ENCODE measurements at places on chromosomes 5 and 9.
A peak's percentile ranks its signal among the peaks of the same experiment; 100 is the strongest.

DNA sequence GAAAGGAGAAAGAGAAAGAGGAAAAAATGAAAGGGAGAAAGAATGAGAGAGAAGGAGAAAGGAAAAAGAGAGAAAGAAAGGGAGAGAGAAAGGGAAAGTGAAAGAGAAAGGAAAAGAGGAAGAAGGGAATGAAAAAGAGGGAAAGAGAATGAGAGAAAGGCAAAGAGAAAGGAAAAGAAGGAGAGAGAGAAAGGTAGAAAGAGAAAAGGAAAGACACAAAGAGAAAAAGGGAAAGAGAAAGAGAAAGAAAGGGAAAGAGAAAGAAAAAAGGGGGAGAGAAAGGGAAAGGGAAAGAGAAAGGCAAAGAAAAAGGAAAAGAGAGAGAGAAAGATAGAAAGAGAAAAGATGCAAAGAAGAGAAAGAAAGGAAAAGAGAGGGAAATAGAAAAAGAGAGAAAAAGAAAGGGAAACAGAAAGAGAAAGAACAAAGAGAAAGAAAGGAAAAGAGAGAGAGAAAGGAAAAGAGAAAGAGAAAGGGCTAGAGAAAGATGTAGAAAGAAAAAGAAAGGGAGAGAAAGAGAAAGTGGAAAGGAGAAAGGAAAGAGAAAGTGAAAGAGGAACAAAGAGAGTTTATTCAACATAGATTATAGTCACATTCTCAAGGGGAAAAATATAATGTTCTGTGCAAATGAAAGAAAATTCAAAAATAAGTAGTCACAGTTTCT is 165.2 kb downstream of the TMEM38B start:
- no peak for DNase-seq

DNA sequence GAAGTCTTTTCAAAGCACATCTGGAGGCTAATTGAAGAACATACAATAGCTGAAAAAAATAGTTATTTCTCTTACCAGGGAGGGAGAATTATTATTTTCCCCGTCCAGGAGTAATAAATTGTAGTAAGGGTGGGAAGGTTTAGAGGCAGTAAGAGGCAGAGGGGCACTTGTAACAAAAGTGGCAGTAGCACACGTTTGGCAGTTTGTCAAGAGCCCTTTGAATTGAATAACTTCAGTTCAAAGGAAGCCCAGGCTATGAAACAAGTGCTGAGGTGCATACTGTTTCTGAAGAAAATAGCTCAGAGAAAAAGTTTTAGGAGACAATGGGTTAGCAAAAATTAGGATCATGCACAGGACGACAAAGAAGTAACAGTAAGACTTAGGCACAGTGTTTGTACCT is 451.3 kb downstream of the LRRC70 start:
- no peak for DNase-seq

DNA sequence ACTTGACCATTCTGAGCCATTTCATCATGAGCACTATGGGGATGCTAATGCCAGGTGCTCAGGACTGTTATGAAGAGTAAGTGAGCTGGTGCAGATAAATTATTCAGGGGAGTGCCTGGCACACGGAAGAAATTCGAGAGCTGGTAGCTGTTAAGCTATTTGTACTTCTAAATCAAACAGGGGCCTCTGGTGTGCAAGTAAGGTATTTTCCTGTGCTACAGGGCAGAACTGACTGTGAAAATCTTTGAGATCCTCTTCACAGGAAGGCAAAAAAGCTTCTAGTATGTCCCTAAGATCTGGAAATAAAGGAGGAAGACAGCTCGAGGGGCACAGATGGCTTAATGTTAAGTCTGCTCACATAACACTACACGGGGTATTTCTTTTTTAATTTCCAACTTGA is 106.3 kb upstream of the SPOCK1 start:
- no peak for DNase-seq

DNA sequence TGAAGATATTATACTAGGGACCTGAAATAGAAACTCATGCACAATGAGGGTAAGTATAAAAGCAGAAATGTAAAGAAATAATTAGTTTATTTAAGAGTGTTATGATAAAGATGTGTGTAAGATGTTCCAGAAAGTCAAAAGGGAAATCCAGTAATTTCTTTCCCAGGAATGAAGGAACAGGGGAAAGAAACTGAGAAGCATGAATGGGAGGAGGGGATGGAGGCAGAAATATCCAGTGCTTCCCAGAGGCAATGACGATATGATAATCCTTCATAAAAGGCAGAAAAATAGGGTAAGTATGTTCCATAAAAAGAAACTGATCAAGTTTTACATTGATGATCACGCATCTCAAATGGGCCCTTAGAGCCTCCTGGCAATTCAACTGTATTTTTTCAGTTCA is 120.7 kb upstream of the LPAR1 start:
- no peak for DNase-seq

- DNase-seq = no peak
These were observed 197.7 kb upstream of the CDKN2B start for GRCh38 chr9:22206833-22207232.

DNA sequence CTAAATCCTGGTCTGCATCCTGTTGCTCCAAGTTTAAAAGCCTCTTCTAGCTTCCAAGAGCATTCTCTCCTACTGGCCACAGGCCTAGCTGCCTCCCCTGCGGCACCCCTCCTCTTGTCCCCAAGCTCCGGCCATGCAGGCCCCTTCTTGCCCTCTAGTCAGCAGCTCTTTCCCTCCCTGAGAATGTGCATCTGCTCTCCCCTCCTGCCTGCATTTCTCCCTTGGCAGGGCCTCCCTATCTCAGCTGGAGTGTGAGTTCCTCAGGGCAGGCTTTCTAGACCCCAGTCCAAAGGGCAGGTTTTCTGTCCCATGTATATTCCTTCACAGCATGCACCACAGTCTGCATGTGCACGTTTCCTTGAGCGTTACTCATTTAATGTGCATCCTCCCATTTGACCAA is 24.6 kb upstream of the BARX1 start:
- DNase-seq = no peak

DNA sequence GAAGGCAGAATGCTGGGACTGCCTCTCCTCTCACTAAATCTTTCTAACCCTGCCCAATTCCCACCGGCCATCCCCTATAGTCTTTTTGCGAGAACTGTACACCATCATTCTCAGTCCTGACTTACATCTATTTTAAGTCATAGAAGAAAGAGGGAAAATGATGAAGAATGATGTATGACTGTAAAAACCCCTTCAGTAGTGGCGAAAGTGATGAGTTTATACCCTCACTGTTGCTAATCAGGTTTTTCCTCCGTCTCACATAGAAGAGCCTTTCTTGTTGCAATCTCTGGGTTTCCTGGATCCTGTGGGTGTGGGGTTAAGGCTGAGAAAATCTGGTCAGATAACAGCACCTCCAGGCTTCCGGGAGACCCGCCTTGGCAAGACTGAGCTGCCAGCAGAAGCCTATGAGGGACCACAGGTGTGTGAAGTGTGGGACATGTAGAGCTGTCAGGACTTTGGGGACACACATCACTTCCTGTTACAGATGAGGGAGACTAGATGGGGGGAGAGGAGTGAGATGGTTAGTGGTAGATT is 147.1 kb upstream of the SLC12A2 start:
- DNase-seq = no peak

GRCh38 chr9:14306672-14307660 is 7.0 kb downstream of the NFIB start:
- no peak for DNase-seq

- DNase-seq = no peak
These were observed 9.7 kb downstream of the NREP start for GRCh38 chr5:111747337-111747736.

- DNase-seq = no peak
These were observed 210.1 kb upstream of the TRIM32 start for GRCh38 chr9:116476935-116477381.

- no peak for DNase-seq
These were observed 27.3 kb upstream of the CREBRF start for GRCh38 chr5:173028811-173029327.

GRCh38 chr5:78886341-78887230 is 98.5 kb downstream of the ARSB start:
- no peak for DNase-seq

DNA sequence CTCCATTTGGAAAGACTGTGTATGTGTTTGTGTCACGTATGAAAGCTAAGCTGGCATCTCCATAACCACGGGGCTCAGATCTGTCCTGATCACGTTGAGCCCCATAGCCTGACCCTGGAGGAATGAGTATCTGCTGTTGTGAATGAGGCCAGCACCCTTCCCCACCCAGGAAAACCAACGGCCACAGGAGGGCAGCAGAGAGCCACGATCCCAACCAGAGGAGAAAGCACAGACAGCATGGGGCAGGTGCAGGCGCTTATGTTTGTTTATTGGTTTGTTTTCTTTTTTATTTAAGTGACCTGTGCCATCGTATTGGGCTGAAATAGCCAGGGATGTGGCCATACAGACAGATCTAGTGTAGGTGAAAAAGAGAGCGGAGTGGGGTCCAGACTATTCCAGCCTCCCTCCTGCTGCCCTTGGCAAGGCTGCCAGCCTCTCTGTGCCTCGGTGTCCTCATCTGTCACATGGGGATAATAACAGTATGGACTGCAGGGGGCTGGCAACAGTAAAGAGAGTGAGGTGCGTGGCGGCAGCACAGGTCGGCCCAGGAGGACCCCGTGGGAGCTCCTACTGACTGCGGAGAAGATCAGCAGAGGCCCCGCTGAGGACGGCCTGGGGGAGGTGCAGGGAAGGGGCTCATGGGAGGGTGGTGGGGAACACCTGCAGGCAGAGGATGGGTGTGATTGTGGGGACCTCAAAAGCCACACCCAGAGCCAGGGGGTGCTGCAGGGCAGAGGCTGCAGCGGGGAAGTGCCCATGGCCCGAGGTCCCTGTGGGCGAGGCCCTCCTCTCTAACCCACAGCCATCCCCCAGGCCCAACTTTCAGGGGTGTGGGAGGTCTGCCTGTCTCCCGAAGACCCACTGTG is 12.1 kb downstream of the OR2V2 start:
- peak; percentile 82 for DNase-seq

DNA sequence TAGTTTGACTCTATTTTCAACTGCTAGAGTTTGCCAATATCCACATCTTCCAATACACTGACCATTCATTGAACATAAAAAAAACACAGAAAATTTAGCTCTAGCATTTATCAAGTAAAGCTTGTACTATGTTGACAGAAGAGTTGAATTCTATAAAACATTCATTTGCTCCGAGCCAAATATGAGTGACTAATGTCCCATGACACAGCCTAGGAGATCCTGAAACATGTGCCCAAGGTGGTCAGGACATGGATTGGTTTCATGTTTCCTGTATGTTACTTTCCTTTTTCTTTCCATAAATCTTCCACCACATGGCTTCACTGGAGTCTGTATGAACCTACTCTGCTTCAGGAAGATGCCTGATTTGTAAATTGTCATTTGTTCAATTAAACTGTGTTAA is 122.4 kb upstream of the PRDM9 start:
- DNase-seq = no peak

- DNase-seq = no peak
These were observed 39.9 kb upstream of the IL17B start for GRCh38 chr5:149418910-149419531.
